Endothelial cell of umbilical vein (primary cell): ENCODE measurements at places on chromosomes 5 and 9. TPM values are rescaled to one million over a fixed set of nuclear protein-coding genes. Genes with fewer than 3 reads are reported as not detected.

Gene GFRA3
- polyA plus RNA-seq, result 0.05 and 0.10 TPM in 2 replicates

DNA sequence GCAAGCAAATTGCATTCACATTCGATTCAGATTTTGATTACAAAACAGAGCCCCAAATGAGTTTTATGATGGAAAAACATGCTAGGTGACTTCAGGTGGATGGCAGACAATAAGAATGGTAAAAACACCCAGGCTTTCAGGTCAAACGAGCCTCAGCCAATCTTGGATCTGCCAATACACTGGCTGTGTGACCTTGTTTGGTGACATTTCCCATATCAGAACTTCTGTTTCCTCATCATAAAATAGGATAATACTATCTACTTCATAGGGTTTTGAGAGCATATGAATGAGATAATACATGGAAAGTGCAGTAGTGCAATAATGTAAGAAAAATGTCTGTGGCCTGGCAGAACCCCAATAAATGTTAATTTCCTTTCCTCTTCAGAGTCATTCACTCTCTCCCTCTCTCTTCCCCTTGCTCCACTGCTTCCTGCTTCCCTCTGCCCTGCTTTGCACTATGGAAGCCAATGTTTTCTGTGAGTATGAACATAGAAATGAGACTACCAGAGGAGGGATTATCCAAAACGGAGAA is 54.7 kb downstream of the SH3RF2 start:
- H3K4me1 ChIP-seq, result no peaks in the 10 kb centered on the region
- H3K4me3 ChIP-seq, result no peak overlapping the region
- H3K27me3 ChIP-seq, result peaks cover 3% of the 10 kb centered on the region
- H3K36me3 ChIP-seq, result no peaks in the 10 kb centered on the region
- H3K27ac ChIP-seq, result no peak overlapping the region

DNA sequence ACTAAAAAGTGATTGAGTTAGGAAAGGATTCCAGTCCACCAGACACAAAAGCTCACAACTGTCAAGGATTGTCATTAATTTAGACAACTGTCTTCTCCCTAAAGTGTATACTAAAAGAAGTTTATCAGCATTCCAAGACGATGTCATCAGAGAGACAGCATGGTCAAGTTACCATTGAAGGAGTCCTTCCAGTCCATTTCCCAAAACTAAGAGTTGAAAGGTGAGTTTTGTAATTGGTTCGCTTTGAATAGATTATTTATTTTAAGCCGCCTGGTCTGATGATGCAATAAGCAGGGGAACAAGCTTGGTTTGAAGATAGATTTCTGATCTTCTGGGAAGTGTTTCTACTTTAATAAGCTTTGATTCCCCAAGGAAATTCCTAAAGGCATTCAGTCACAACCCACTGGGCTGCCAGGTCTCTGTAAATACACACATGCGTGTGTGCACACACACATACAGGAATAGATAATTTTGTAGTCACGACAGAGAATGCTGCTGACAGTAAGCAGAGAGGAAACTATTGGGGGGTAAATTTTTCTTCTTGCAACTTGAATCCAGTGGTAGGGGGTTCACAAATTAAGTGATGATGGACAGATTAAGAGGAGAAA is 234.8 kb downstream of the PIK3R1 start:
- no peaks in the 10 kb centered on the region for H3K36me3 ChIP-seq
- no peak for DNase-seq
- H3K27me3 ChIP-seq, result no peaks in the 10 kb centered on the region

DNA sequence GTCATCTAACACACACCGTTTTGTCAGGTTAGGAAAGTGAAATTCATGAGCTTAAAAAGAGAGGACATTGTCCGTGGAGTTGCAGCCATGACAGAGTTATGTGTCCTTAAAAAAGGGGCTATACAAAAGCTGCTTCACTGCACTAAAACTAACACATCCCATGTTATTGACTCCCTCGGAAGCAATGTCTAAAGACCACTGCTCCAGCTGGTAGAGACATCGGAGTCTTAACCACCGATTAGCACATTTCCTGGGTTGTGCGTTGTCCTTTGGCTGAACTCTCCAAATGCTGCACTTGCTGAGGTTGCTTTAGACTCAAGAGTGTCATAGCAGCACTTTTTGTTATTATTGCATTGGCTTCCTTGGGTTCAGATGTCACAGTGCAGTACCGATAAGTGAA is 128.3 kb upstream of the C9orf72 start:
- H3K27me3 ChIP-seq, result no peaks in the 10 kb centered on the region
- no peaks in the 10 kb centered on the region for H3K4me1 ChIP-seq
